ENCODE measurements at places on chromosomes 5 and 9.

GRCh38 chr5:104754311-104754995 lies 1191.9 kb upstream of the NUDT12 start:
- DNase-seq, result no peak

- DNase-seq, result no peak
These were observed 411.4 kb downstream of the KCTD16 start for GRCh38 chr5:144582066-144582465.

- DNase-seq, result no peak
These were observed 839.3 kb upstream of the ARRDC3 start for GRCh38 chr5:92222449-92222848.

GRCh38 chr9:6133346-6134063 lies 82.1 kb upstream of the IL33 start:
- peak; percentile 73 for DNase-seq

DNA sequence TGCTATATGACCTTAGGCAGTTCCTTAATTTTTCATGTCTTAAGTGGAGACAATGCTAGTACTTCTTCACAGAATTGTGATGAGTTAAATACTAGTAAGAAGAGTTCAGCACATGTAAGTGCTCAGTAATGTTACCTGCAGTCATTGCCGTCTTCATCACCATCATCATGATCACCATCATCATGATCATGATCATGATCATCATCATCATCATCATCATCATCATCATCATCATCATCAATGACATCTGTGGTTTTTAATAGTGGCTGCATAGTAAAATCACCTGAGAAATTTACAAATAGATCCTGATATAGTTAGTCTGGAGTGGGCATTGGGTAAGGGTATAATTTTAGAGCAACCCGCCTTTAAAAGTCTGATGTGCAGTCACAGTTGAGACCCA lies 14.7 kb upstream of the PALM2AKAP2 start:
- DNase-seq, result no peak

DNA sequence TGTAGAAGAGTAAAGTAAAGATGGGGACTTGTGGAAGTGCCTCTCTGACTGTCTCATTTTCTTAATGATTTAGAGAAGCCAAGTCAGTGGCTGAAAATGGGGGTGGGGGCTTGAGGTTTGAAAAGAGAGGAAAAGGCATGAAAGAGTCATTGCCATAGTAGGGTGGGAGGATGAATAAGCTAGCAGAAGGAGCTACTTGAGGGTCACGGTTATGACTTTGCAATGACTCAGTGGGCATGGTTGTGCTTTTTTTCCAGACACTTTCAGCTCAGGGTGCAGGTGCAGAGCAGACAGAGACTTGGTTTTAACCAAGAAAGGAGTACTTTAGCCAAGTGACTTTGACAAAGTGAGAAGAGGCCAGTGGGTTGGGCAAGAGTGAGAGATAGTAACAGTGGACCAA lies 117.8 kb downstream of the PTTG1 start:
- DNase-seq, result no peak
